ENCODE measurements at places on chromosomes 2 and 18. TPM values are rescaled to one million over a fixed set of nuclear protein-coding genes. Genes with fewer than 3 reads are reported as not detected.

DNA sequence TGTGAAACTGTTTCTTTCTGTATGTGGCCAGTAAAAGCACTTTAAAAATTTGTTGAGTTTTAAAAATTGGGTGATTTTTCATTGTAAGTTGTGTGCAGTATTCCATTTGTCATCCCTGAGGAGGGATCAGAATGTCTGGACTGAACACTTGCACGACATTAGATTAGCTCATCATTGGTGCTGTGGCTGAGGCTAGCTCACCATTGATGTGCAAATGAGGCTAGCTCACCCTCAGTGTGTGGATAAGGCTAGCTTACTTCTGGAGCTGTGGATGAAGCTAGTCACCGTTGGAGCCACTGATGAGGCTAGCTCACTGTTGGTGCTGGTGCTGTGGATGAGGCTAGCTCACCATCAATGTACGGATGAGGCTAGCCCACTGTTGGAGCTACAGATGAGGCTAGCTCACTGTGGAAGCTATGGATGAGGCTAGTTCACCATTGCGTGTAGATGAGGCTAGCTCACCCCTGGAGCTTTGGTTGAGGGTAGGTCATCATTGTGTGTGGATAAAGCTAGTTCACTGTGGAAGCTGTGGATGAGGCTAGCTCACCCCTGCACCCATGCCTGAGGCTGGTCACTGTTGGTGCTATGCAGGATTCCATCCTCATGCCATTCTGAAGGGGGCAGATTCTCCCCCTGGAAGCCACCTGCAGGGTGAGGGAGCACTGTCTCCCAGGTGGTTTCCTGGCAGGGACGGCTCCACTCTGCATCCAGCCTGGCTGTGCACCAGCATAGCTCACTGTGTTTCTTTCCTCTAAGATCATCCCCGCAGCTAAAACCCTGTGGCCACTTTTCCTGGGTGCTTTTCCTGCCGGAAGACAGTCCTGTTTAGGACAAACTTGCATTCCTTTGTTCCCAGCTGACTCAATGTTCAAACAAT lies 101.1 kb downstream of the TWIST2 start:
- H3K4me1 ChIP-seq, result no peaks in the 10 kb centered on the region
- H3K4me3 ChIP-seq, result no peak overlapping the region
- no peaks in the 10 kb centered on the region for H3K36me3 ChIP-seq
- H3K27ac ChIP-seq, result no peak overlapping the region

The IL36A gene
- total RNA-seq, result not detected

The EVX2 gene
- not detected for total RNA-seq

DNA sequence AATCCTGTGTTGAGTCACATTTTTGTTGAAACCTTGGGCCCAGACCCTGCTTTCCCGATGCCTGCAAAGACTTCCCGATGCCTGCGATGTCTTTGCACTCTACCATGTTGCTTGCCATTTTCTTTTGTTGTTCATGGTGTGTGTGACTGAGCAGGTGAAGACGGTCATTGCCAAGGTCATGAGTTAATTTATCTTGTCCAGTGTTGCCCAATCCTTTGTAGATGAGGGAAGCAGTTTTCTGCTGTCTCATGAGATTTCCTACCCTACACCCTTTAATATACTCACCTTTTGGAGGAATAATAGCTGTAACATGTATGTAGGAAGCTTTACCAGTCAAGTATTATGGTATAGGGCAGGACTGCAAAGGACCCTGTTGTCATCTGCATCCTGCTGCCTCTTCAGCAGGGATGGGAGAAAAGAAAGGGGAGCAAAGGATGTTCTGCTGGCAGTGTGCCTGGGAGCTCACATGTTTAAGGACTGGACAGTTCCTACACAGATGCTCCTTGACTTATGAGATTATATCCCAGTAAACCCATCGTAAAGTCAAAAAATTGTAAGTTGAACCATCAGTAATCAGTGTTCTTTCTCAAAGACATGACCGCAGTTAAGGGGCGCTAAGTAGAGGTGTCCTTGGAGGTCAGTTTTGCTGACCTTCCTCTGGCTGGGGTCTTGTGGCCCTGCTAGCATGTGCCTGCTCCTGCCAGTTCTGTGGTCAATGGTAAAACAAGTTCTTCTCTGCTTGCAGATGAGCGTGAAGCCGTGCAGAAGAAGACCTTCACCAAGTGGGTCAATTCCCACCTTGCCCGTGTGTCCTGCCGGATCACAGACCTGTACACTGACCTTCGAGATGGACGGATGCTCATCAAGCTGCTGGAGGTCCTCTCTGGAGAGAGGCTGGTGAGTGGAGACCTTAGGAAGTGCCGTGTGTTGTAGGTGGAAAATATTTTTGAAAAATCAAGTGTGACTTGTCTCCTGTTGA lies 124.8 kb upstream of the EML6 start:
- H3K27ac ChIP-seq, result peak overlapping the region; percentile 60
- H3K27me3 ChIP-seq, result no peaks in the 10 kb centered on the region
- H3K4me1 ChIP-seq, result peaks cover 31% of the 10 kb centered on the region
- no peaks in the 10 kb centered on the region for H3K36me3 ChIP-seq
- H3K4me3 ChIP-seq, result no peak overlapping the region
- peak; percentile 51 for DNase-seq

GRCh38 chr2:203532957-203533658 lies 2.0 kb downstream of the RAPH1 start:
- peaks cover 2% of the 10 kb centered on the region for H3K4me1 ChIP-seq

DNA sequence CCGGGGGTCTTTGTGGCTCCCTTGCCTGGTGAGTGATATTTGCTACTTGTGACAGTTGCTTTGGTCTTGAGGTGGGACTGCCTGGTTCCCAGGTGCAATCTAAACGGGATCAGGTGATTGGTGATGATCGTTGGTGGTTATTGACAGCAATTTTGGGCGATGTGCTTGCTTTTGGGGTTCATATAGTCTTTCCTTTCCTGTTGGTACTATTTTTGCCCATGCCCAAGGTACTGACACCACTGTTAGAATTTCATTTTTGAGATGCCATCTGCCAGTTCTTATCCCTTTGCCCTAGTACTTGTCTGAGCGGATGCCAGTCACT lies 573 bp downstream of the WDR7 start:
- H3K36me3 ChIP-seq, result peaks cover 2% of the 10 kb centered on the region
- DNase-seq, result no peak
- peak overlapping the region; percentile 93 for H3K27ac ChIP-seq
- no peaks in the 10 kb centered on the region for H3K27me3 ChIP-seq
- H3K4me3 ChIP-seq, result peak overlapping the region; percentile 86

DNA sequence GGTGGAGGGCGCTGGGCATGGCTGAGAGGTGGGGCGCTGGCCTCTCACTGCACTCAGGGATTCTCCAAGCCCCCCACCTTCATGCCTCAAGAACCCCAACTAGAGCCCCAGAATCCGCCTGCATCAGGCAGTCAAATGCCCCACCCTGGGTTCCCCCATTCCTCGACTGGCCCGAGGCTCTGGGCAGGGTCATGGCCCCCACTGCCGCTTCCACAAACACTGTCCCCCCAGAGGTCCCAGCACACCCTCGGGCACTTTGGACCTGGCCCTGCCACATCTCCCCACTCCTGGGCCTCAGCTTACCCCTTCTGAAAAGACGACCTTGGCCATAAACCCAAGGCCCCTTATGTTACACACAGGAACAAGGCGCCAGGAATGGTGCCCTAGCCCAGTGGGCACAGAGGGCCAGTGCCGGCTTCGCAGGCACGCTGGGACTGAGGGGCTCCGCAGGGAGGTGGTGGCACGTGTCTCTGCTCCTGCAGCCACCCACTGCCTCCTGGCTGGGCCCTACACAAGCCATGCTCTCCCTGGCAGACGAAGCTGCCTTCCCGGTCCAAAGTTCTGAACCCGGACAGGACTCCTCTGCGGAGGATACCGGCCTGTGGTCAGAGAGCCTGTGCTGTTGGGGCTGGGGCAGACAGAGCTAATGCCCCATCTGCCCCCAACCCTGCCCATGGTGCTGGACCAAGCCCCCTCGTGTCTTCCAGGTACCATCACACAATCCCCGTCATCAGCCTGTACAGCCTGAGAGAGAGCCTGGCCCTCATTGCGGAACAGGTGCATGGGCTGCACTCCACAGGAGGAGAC lies 6.8 kb downstream of the AGXT start:
- no peaks in the 10 kb centered on the region for H3K36me3 ChIP-seq
- no peaks in the 10 kb centered on the region for H3K27me3 ChIP-seq
- H3K27ac ChIP-seq, result no peak overlapping the region
- H3K4me1 ChIP-seq, result no peaks in the 10 kb centered on the region

The SAG gene
- not detected for total RNA-seq

GRCh38 chr18:47906408-47906807 lies 24.1 kb downstream of the SMAD2 start:
- no peaks in the 10 kb centered on the region for H3K36me3 ChIP-seq
- H3K4me1 ChIP-seq, result peaks cover 3% of the 10 kb centered on the region
- no peak overlapping the region for H3K27ac ChIP-seq
- DNase-seq, result no peak

The TNFAIP6 gene
- 10.7 TPM for total RNA-seq

DNA sequence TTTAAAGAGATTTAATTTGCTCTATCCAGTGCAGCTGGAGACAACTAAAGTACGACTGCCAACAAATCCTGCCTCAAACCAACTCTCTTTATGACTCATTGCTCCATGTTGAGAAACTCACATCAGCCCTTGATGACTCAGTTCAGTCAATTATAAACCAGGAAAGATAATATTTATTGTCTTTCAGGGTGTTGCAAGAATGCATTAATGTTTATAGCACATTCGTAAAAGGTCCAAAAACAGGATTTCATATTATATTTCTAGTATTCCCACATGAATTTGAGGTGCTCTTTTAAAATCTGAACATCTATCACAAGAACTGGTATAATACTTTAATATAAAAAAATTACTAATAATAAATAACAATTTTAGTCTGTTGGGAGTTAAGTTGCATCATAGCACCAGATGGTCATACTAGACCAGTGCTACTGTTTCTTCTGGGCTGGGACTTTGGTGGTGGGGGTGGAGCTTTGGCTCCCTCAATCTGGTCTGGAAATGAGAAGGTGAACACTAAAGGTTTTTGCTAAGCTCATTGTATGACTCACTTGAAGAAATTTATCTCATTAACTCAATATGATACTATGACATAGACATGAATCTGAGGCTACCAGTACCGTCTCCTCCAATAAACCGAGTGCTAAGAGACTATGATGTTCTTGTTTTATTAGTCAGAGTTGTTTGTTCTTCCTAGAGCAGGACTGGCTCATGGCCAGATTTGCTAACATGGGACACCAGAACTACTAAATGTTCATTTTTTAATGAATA lies 26.6 kb upstream of the MAP3K20 start:
- H3K36me3 ChIP-seq, result no peaks in the 10 kb centered on the region
- H3K4me1 ChIP-seq, result peaks cover 12% of the 10 kb centered on the region
- H3K27me3 ChIP-seq, result no peaks in the 10 kb centered on the region

DNA sequence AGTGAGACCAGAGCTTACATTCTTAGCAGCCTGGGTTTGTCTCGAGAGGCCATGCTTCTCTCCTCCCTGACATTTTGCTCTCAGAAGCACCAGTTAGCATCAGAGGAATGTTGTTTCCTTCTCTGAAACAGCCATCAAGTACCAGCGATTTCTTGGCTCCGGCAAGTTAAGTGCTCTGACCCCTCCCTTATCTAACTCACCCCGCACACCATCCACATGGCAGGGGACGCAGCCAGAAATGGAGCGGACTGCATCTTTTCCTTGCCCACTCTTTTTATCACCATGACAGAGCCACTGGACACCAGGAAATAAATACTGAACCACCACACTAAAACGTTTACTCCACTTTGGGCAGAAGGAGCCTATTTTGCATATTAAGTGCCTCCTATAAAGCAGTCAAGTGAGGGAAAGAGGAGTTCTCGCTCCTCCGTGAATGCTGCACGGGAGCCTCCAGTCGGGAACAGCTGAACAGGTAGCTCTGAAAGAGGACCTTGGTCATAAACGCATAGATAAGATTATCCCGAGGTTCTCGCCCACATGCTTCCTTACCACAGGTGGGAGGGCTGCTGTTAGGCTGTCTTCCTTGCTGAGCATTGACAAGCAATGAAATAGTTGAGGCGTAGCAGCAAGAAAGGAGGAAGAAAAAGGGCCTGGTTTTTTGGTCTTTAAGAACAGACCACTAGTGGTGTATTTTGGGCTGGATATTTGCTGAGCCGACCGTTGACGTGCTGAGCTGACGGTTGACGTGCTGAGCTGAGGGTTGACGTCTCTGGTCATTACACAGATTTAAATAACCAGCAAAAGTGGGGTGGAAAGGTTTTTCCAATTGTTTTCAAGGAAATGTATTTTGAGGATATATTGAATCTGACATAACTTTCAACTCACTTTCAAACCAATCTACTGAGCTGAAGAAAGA lies 71.4 kb upstream of the ITGB6 start:
- H3K4me1 ChIP-seq, result peaks cover 25% of the 10 kb centered on the region
- peak overlapping the region; percentile 98 for H3K27ac ChIP-seq
- DNase-seq, result peak; percentile 66
- peaks cover 8% of the 10 kb centered on the region for H3K36me3 ChIP-seq

DNA sequence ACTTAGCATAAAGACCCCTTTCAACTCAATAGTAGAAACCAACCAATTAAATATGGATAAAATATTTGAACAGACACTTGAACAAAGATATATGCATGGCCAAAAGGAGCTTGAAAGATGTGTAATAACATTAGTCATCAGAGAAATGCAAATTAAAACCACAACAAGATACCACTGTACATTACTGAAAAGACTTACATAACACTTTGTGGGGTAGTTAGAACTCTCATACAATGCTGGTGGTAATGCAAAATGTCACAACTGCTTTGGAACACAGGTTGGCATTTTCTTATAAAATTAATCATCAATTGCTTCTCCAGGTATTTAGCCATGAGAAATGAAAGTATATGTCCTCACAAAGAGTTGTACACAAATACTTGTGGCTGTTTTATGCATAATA lies 60.7 kb downstream of the TTC27 start:
- H3K4me1 ChIP-seq, result no peaks in the 10 kb centered on the region
- no peaks in the 10 kb centered on the region for H3K36me3 ChIP-seq
- H3K27me3 ChIP-seq, result no peaks in the 10 kb centered on the region
- no peak overlapping the region for H3K4me3 ChIP-seq
- no peak overlapping the region for H3K27ac ChIP-seq

GRCh38 chr2:28543316-28544035 lies 47.6 kb downstream of the PLB1 start:
- H3K27ac ChIP-seq, result no peak overlapping the region
- DNase-seq, result no peak
- H3K27me3 ChIP-seq, result no peaks in the 10 kb centered on the region
- no peaks in the 10 kb centered on the region for H3K36me3 ChIP-seq
- no peak overlapping the region for H3K4me3 ChIP-seq

DNA sequence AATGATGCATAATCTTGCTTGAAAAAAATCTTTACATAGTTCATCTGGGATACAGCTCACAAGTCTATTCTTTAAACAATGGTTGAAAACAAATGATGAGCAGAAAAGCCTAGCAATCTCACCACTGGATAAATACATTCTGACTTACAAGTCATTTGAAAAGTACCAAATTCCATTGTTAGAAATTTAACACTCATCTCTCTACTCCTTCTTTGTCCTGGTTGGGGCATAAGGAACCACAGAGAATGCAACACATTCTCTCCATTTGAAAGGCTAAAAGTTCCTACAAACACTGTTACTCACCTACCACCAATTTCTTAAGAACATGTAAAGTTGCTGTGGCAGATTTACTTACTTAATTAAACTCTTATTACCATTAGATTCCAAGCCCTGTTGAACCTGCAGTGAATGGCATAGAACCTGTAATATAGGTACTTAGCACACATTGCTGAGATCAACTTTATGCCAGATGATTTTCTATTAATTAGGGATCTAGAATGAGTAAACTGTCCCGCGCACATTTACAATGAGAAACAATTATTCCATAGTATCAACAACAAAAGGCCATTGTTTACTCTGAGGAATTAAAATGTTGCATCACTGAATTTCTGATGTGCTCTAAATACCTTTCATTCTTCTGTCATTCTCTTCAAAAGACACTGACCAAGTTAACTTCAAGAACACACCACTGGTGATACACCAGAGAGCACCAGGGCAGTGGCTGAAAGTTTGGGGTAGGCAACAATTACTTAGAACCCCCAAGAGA lies 69.6 kb downstream of the CABYR start:
- H3K4me3 ChIP-seq, result no peak overlapping the region
- DNase-seq, result no peak
- no peaks in the 10 kb centered on the region for H3K27me3 ChIP-seq
- no peaks in the 10 kb centered on the region for H3K4me1 ChIP-seq

The CXCR1 gene
- total RNA-seq, result 6.4 TPM

Measured in lung (tissue), 17 donors.